ENCODE measurements at places on chromosomes 7 and 10.

- no peak for DNase-seq
Observed at GRCh38 chr7:30974605-30975255, 11.0 kb downstream of the GHRHR start.

DNA sequence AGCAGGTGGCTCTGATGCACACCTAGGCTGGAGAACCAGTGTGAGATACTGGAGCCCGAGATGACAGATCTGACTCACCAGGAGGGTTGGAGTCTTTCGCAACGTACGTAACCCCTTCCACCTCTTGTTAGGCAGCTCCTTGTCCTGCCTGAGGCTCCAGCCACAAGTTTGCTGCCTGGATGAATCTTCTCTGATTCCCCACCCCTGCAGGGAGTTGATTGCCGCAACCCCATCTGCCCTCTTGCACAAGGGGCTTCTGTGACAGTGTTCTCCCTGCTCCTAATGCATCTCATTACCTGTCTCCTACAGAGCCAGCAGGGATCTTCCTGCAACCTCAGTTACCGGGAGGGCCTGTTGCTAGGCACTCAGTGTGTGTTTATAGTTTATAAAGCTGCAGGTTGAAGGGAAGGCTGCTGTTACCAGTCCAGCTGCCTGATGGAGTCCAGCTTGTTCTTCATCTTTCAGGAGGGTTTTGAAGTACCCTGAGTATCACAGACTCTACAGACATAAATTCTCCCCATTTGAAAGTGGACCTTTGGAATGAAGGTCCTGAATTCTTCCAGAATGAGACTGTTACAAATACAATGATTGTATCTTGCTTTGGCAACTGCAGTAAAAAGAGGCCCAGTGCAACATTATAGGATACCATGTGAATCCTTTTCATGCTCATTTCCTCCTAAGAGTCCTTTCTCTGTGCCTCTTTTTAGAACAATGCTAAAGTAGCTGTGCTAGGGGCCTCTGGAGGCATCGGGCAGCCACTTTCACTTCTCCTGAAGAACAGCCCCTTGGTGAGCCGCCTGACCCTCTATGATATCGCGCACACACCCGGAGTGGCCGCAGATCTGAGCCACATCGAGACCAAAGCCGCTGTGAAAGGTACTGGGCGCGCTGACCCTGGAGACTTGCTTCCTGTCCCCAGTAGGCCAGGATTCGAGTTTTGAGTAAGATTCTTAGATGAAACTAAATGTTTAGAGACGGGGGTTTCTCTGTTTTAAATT lies 6.5 kb downstream of the MDH2 start:
- DNase-seq = no peak

DNA sequence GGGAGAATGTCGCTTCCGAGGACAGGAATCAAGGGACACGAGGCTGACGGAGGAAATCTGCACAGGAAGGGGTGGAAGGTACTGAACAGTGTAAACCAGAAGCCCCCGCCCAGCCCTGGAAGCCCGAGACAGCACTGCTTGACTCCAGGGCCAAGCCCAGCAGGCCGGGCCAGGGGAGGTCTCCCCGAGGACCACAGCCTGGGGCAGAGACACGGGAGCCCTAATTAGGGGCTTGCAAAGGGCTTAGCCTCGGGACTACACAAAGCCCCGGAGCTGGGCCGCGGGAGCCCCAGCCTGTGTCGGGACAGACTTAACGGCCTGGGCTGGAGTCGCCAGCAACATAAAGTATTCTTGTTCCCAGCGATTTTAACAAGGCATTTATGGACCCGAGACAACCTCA lies 50.8 kb downstream of the OAT start:
- no peak for DNase-seq

- DNase-seq = no peak
Observed at GRCh38 chr7:158300427-158300826, 287.2 kb downstream of the PTPRN2 start.

DNA sequence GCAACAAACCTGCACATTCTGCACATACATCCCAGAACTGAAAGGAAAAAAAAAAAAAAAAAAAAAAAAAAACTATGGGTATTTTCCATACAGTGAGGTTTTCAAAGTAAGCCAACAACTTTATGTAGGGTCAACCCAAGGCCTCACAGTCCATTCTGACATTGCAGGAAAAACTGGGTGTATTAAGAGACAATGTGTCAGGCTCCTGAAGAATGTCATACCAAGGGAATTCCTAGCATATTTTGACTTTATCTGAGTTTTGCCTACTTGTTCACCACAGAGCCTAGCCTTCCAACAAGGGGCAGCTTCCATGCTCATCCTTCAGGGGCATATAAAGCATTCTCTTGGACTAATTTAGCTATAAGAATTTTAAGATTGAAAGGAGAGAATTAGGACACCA lies 368.9 kb downstream of the PLXDC2 start:
- DNase-seq = no peak

DNA sequence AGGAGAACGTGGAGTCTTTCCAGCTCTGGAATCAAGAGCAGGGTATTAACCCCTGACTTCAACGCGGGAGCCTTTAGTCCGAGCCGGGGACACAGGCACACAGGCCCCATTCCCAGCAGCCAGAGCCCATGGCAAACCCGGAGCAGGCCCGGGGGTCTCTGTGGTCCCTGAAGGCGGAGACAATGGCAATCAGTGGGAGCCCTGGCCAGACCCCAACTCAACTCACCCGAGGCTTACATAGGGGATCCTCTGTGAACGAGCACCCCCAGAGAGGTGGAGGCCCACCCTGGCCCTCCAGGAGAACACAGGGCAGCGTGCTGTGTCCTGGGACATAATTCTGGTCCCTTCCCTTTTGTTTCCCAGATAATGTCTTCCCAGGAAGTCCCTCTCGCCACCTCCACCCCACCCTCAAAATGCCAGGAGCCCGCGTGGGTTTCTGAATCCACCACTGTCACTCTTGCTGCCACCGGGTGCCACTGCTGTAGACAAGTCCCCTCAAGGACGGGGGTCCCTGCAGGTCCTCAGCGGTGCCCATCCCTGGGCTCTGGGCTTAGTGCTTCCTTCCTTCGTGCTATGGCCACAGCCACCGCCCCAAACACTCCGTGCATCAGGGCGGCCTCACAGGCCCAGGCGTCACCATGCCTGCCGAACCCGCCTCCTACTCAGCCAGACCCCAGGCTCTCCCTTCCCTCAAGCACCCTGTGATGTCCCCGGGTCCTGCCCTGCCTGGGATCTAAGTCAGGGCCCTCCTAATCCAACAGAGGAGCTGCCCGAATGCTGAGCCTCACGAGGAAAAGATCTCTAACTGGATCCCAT lies 28.6 kb upstream of the PPP2R2D start:
- DNase-seq = no peak

- no peak for DNase-seq
Observed at GRCh38 chr7:155810770-155811559, 1.3 kb downstream of the SHH start.

DNA sequence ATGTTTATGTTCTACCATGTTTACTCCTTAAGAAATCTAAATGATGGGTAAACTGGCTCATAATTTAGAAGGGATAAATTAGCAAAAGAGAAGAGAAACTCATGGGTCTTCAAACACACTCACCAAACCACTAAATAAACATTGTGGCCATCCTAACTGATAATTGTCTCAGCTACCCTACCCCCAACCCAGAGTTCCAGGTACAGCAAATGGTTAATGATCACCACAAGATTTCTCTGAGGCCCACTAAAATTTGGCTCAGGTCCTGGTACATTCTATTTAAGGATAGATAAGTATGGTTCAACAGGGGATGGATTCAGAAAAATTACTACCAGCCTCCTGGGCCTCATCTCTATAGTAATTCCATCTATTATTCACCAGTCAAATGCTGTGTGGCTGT lies 21.4 kb downstream of the SLC25A13 start:
- DNase-seq = no peak

- DNase-seq = no peak
Observed at GRCh38 chr10:90787393-90788198, 70.2 kb downstream of the HTR7 start.

- DNase-seq = no peak
Observed at GRCh38 chr7:117247809-117248208, 75.0 kb downstream of the WNT2 start.

DNA sequence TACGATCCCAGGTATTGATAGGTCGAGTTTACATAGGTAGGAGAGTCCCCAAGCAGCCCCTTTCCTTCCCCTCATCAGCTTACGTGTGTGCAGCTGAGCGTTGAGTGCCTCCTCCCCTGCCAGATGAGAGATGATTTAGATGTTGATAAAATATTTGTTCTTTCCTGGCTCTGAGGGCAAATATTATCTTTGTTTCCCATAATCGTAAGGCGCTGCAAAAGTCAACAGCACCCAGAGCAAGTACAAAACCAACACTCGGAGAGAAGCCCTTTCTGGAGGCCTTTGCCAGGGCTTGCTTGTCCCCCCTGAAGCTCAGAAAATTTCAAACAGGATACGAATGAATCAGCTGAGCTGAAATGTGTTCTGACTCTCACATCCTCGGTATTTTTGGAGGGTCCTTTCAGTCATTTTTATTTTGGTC lies 683.2 kb downstream of the LRMDA start:
- no peak for DNase-seq

DNA sequence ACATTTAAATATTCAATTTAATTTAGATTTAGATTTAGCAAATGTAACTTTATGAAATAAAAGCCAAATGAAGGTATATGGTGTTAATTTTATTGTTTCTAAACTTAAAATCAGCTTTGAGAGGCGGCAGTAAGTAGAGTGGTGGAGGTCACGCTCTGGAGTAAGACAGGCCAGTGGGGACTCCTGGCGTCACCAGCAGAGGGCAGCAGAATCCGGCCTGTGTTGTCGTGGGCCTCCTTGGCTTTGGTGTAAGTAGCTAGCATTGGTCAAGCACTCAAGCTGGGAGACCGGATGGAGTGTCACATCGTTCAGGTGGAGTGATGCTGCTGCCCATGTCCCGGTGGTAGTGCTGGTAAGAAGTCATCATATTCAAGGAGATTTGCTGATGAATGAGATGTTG lies 98.7 kb upstream of the DNAJB6 start:
- no peak for DNase-seq

- no peak for DNase-seq
Observed at GRCh38 chr7:107167483-107168232, 1.1 kb upstream of the HBP1 start.

GRCh38 chr10:101485681-101486554 lies 102.1 kb downstream of the POLL start:
- no peak for DNase-seq

GRCh38 chr7:7687800-7688199 lies 30.6 kb downstream of the RPA3 start:
- no peak for DNase-seq

DNA sequence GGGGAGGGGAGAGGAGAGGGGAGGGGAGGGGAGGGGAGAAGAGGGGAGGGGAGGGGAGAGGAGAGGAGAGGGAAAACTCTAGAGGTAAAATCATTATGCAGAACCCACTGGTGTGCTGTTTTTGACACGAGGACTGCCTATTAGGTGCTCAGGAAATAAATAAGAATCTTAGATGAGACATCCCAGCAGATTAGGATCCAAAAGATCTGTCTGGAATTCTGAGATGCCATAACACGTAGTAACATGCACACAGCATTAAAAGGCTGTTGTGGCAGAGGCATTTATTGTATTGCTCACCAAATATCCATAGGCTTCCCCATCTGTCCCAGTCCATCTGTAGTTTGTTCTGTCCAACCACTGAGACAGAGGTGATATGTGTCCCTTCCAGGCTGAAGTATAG lies 40.8 kb upstream of the KMT2E start:
- no peak for DNase-seq

GRCh38 chr7:1520539-1521234 lies 9.8 kb upstream of the MAFK start:
- no peak for DNase-seq

- DNase-seq = no peak
Observed at GRCh38 chr10:79239275-79239779, 107.9 kb upstream of the PPIF start.

- no peak for DNase-seq
Observed at GRCh38 chr10:103709341-103709920, 145.9 kb downstream of the SH3PXD2A start.

GRCh38 chr7:102303669-102304422 lies 17.2 kb downstream of the SH2B2 start:
- no peak for DNase-seq

DNA sequence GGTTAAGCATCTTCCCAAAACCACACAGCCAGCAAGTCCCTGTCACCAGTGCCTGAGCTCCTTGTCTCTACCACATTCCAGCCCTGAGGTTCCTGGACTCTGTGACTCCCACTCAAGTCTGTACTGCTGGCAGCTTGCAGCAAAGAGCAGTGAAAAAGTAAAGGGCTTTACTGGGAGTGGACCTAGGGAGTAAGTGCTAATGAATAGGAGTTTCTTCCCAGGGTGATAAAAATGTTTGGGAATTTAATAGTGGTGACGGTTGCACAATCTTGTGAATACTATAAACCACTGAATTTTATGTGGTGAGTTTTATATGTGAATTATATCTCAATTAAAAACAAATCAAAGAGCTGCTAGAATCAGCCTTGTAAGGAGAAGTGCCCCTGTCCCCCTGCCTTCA lies 22.6 kb downstream of the HSPA12A start:
- no peak for DNase-seq

DNA sequence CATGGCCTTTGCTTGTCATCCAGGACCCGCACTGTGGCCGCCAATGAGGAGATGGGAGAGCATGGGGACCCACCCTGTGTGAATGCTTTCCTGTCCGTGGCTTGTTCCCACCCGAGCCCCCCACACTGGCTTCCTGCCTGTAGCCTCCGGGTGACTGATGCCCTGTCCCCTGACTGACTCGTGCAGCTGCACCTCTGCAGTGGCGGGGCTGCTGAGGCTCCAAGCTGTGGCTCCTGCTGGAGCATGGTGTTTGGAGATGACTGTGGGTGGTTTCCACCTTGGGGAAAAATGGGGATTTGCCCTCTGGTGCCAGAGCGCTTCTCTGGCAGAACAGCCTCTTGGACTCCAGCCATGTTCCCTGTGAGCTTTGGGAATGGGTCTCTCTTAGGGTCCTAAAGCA lies 2.1 kb downstream of the CAMK1D start:
- DNase-seq = peak; percentile 69

DNA sequence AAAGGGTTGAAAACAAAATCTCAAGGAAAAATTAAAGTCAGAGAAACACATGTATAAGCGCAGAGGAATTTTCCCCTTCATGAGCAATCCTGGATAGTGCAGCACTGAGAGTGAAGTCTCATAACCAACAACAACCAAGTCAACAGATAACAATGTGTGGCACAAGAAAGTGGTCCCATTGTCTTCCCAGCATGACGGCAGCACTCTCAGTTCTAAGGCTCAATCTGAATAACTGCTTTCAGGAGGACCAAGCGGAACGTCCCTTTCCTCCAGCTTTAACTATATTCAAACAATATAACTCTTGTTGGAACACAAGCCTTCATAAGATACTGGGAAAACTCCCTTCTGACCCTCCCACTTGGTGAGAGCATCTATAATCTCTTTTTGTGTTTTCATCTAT lies 137.9 kb downstream of the RAPGEF5 start:
- DNase-seq = no peak
